Activated CD8-positive, alpha-beta memory T cell treated with anti-CD3 and anti-CD28 coated beads, Interleukin-2, amount 50 U/mL, for 4 hours (primary cell): ENCODE measurements at places on chromosomes 7 and 10.

- DNase-seq: no peak
These were observed 80.7 kb downstream of the AGMO start for GRCh38 chr7:15481132-15481531.

- no peak for DNase-seq
These were observed 480.3 kb downstream of the NXPH1 start for GRCh38 chr7:8913682-8914081.

DNA sequence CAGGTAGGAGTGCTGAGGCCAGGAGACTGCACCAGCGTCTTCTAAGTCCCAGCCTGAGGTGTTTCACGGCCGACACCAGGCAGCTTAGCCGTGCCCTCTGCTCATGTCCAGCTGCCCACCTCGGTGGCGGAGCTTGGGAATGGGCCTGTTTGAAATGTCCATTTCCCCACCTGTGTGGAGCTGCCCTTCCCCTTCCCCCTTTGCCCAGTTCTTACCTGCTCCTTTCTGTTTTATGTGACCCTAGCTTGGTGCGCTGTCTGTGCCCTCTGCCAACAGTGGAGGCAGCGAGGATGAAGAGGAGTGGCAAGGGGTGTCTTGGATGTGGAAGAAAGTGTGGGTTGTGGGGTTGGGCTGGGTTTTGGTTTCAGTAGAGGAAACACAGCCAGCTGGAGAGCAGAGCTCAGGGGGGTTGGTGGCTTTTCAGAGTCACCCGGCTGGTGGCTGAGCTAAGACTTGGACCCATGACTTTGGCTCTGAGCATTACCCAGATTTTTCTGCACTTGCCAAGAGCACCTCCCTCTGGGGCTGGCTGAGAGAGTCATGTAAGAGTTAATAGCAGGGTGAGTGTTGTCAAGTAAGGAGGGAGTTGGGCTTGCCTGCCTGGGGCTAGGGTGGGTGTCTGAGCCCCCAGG, 37.4 kb downstream of the GBX1 start:
- DNase-seq: no peak

- no peak for DNase-seq
These were observed 174.0 kb downstream of the NPSR1 start for GRCh38 chr7:34832020-34832419.

DNA sequence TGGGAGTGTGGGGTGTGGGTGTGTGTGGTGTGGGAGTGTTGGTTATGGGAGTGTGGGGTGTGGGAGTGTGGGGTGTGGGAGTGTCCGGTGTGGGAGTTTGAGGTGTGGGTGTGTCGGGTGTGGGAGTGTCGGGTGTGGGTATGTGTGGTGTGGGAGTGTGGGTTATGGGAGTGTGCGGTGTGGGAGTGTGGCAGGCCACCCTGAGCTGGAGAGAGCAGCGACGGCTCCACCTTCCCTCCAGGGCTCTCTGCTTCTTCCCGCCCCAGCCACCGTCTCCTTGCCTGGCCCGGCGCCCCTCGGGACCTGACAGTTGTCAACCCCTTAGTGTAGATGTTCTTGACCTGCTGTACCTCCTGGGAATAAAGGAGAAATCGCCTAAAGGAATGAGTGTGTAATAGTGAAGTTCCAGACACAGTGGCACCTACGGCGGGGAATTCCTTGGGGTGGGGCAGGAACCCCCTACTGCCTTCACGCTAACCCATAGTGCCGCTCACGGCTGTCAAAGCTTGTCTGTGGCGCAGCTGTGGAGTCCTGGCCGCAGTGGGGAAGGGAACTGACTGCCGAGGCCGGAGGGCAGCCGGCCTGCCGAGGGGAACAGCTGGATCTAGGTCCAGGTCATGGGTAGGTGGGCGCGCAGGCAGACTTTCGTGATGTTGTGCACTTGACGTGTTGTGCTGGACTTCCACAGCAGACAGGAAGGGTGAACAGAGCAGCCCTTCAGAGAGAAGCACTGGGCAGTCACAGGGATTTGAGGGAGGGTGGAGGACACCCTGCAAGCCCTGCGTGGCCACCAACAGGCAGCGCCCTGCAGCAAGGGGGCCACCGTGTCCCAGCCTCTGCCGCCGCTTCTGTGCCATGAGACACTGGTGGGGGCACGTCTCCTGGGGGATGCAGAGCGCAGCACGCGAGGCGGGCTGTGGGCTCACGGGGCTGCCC, 49.0 kb upstream of the EN2 start:
- DNase-seq: no peak

- no peak for DNase-seq
These were observed 56.1 kb upstream of the GRB10 start for GRCh38 chr7:50838675-50839377.
